Nucleus accumbens (tissue), 56 donors: ENCODE measurements at places on chromosomes 16 and 17.

DNA sequence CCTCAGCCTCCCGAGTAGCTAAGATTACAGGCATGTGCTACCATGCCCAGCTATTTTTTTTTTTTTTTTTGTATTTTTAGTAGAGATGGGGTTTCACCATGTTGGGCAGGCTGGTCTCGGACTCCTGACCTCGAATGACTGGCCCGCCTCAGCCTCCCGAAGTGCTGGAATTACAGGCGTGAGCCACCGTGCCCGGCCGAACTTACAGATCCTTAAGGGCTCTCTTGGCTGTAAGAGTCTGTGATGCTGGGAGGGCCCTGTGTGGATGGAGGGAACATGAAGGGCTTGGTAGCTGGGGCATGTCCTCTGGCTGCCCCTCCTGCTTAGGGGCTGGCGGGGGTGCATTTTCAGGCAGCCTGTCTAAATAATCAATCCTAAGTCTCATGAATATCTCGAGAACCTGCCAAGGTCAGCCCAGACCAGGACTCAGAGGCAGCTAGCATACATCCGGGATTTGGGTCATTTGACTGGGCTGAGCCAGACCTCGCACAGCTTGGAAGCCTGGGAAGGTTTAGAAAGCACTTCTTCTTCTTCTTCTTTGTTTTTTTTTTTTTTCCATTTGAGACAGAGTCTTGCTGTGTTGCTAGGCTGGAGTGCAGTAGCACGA lies 17.1 kb downstream of the SPNS3 start:
- no peak for DNase-seq

DNA sequence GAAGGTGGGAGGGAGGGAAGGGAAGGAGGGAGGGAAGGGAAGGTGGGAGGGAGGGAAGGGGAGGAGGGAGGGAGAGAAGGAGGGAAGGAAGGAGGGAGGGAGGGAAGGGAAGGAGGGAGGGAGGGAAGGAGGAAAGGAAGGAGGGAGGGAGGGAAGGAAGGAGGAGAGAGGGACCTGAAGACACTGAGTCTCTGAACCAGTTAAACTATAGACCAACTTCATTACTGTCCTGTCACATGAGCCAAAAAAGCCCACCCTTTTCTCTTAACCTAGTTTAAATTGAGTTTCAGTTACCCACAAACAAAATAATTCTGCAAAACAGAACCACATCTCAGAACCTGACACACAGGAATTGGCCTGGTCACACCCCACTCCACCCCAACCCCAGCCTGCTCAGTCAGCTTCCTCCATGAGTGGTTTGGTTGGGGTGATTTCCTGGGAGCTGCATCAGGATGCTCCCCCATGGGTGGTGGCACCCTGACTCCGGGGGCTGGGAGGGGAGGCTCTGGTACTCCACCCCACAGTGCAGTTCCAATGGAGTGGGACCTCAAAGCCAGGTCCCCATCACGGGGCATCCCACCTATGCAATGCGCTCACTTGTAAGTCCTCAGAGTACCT lies 4.7 kb upstream of the PRR29 start:
- no peak for DNase-seq

DNA sequence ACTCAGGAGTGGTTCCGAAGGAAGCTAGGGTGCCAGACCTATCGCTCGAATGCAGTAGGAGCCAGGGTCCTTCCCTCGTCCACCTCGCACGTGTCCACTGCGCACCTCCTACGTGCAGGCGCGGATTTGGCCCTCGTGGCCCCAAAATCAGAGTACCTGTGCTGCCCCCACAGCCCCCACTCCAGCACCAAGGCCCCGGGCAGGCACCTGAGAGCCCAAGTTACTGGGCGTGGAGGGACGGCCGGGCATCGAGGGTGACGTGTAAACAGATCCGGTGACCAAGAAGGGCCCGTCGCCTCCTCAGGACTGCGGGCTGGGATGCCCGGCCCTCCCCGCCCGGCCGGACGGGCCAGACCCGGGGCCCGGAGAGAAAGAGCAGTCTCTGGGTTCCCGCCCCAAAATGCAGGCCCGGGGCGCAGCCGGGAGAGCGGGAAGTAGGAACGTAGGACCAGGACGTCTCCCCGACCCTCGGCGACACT lies 492 bp downstream of the SLC25A39 start:
- no peak for DNase-seq

- DNase-seq: no peak
Measured at GRCh38 chr17:41404024-41404671, 6.7 kb upstream of the KRT31 start.

- DNase-seq: no peak
Measured at GRCh38 chr16:12529582-12529981, 274.1 kb downstream of the CPPED1 start.

DNA sequence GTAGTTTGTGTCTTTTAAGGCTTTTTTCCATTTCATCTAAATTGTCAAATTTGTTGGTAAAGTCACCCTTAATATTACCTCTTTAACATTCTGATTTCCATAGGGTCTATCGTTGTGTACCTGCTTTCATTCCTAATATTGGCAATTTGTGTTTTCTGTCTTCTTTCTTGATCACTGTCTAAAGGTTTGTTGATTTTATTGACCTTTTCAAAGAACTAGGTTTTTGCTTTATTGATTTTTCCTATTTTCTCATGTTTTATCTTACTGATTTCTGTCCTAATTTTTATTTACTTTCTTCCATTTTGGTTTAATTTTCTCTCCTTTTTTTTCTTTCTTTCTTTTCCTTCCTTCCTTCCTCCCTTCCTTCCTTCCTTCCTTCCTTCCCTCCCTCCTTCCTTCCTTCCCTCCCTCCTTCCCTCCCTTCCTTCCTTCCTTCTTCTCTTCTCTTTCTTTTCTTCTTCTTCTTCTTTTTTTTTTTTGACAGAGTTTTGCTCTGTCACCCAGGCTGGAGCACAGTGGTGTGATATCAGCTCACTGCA lies 86.3 kb downstream of the CYLD start:
- DNase-seq: no peak

GRCh38 chr16:31127182-31127581 lies 8.3 kb downstream of the PRSS8 start:
- no peak for DNase-seq

DNA sequence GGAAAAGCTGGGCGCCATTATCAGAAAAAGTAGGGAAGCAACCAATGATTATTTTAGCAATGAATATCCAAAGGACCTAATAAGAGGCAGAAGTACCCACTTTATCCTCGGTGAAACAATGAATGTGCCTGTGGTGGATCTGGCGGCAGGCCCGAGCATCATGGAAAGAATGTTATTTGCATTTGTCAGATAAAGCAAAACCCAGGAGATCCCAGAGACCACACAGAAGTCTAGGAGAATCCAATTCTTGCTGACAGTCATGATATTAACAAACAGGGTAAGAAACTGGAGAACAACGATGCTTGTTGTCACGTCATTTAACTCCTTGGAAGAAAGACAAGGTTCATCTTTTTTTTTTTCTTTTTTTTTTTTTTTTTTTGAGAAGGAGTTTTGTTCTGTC lies 12.0 kb upstream of the TNRC6A start:
- no peak for DNase-seq

GRCh38 chr17:63478814-63479494 lies 2.1 kb downstream of the ACE start:
- DNase-seq: peak; percentile 7

DNA sequence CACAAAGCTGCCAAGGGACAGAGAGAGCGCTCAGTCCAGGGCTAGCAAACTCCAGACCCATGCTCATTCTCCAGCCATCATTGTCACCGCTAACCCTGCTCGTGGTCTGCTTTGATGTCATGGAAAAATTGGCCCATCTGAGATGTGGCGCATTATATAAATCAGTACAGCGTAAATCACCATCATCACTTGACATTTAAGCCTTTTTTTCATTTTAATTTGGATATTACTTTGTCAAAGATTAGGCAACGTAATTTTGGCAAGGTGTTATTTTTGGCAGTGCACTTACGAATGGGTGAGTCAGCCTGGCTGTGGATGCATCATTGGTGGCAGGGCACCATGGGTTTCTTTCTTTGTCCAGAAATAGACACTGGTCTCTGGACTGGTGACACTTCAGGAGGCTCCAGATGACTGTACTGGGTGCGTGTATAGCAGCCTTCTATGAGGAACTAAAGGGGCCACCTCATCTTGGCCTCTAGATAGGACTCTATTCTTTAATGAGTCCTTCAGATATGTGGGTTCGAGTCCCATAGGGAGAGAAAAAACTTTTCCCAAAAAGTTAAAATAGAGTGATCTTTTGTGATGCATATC lies 166.3 kb downstream of the MSI2 start:
- no peak for DNase-seq

DNA sequence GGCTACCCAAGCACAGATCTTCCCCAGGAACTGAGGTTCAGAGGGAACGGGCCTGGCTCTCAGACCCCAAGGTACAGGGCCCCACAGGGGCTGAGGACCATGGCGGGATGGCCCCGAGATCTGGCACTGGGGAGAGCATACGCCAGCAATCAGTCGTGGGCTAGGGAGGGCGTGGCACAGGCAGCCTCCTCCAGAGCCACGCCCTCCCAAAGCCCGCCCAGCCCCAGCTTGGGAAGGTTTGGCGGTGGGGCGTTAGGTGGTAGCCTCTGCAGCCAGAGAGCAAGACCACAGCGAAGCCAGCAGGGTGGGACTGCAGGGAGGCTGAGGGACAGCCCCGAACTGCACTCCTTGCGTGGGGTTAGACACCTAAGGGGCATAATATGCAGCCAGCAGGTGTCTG lies 11.6 kb downstream of the WNT9B start:
- no peak for DNase-seq

DNA sequence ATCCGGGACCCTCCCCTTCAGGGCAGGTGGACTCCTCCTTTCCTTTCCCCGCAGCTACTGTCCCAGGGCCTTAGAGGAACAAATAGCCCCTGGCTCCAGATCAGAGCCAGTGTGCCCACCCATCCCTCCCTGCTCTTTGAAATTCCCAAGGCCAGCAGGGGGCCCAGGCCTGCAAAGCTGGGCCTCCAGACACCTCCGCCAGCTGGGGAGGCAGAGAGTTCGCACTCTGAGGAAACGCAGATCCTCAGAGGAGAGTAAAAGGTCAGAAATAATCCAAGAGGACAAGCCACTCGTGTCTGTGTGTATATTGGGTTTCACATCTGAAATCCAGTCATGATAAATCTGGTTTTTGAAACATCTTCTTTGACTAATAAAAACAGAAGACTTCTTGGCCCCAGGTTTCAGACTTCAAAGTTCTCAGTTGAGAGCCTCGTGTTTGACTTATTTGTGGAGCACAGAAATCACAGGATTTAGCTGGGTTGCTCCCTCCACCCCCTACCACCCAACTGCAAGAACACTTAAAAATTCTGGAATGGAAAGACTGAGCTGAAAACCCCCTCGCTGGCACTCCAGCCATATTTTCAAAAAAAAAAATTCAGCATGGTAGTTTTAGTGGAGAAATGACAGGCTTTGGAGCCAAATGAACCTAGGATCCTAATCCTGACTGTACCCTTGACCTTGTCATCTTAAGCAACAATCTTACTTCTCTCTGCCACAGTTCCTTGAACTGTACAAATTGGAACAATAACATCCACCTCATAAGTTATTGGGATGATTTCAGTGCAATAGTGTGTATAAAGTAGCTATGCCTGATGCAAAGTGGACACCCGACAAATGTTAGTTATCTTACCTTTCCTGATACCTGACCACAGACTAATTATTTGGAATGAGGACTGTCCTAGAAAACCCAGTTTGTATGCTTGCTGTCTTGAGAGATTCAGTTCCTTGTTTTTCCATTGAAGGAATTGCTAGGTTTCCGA lies 44.5 kb upstream of the TBX2 start:
- no peak for DNase-seq

- DNase-seq: no peak
Measured at GRCh38 chr16:75420987-75421819, 12.1 kb downstream of the CFDP1 start.

GRCh38 chr16:27684047-27684446 lies 134.1 kb downstream of the KATNIP start:
- no peak for DNase-seq

- no peak for DNase-seq
Measured at GRCh38 chr17:39339272-39339671, 62.2 kb downstream of the FBXL20 start.

GRCh38 chr17:7233701-7234082 lies 625 bp downstream of the DVL2 start:
- DNase-seq: no peak

GRCh38 chr17:30401097-30401496 lies 22.4 kb downstream of the CPD start:
- DNase-seq: no peak

GRCh38 chr16:88963583-88963982 lies 13.4 kb downstream of the CBFA2T3 start:
- DNase-seq: no peak

DNA sequence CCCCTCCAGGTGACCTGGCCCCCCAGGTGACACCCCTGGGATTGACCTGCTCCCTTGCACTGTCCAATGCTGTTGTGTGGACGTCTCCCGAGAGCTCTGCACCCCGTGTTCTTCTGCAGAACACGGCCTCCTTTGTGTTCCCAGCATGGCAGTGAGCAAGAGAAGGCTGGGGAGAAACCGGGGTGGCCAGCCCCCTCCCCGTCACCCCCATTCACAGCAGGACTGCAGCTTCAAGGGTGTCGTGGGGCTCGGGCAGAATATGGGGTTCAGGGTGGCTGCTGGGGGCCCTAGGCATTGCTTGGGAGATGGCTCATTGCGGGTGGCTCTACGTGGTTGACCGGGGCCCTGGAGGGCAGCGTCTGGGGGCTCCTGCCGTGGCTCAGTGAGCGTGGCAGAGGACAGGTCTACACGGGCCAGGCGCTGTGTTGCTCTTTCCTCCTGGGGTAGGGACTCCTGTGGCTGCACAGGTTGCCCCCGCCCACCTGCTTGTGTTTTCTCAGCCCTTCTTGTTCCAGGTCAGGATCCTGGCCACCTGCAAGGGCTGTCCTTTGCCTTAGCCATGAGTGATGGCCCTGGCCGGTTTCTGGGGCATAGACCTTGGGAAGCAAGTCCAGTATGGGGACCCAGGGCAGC lies 12.5 kb downstream of the GSE1 start:
- DNase-seq: no peak

DNA sequence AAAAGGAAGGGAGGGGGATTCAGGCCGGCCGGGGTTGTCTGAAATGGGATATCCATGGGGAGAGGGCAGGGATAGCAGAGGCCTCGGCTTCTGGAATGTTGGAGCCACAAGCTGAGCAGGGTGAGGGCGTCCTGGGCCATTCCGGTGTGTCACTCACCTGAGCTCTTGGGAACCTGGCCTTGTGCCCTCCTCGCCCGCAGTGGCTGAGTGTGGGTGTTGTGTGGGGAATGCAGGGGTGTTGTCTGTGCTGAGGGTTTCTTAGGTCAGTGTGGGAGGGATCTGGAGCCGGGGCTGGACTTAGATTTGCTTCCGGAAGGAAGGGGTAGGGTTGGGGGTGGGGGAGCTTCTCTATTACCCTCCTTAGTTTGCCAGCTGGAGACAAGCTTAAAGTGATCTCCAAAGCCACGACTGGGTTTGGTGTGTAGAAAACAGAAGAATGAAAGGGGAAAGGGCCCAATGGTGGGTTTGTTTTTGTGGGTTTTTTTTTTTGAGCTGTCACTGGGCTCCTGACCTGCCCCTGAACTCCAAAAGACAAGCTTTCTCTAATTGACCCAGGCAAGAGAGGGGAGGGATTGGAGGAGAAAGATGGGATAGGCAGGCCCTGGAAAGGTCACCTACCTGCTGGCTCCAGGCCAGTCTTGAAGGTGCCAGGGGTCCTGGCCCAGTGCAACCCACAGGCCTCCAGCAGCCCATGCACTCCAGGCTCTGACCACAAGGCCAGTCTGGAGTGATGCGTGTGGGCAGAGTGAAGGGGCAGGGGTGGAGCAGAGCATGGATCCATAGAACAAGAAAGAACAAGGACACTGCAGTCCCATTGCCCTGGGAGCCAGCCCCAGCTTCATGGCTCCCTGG lies at the start of gene SULT1A2:
Gene SULT1A2 (minus strand): TSS at position 211 of the 852 bp plus-strand sequence. CDS start 1,120 bp downstream, outside the sequence.
- no peak for DNase-seq
